ENCODE measurements at places on chromosomes 5 and 9.

GRCh38 chr5:97494465-97494864 is 311.4 kb upstream of the RIOK2 start:
- DNase-seq: no peak

GRCh38 chr5:142537938-142538337 is 148.0 kb downstream of the FGF1 start:
- no peak for DNase-seq

DNA sequence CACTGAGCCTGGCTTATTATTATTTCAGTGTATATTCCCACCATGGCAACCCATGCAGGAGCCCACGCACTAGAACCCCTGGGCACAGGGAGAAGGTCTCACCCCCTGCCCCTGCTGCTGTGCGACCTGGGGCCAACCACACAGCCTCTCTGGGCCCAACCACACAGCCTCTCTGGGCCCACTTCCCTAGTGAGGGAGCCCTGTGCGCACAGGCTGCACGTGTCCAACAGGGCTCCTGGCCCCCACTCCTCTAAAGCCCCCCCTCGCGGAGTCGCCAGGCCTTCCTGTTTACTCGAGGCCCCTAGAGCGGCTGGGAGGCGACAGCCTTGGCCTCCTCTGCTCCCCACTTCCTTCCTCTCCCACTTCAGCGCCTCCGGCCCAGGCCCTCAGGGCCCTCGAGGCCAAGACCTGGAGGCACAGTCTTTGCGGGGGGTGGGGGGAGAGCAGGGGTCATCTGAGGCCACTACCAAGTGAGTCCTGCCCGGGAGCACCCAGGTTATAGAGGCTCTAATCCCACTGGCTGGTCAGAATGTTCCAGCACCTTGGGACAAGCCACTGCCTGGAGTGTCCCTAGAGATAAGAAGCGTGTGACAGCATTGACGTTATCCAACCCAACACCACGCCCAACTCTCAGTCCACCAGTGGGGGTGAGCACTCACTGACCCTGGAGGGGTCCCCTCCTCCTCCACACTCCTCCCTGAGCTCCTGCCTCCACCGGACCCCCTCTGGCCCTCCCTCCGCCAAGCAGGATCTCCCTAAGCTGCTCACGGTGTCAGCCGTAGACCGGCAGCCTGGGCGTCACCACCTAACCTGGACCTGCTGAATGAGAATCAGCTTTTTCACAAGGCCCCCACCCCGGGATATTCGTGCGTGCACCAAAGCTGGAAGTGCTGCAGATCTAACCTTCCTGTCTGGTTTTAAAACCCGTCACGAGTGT is 7.9 kb upstream of the ENG start:
- no peak for DNase-seq

DNA sequence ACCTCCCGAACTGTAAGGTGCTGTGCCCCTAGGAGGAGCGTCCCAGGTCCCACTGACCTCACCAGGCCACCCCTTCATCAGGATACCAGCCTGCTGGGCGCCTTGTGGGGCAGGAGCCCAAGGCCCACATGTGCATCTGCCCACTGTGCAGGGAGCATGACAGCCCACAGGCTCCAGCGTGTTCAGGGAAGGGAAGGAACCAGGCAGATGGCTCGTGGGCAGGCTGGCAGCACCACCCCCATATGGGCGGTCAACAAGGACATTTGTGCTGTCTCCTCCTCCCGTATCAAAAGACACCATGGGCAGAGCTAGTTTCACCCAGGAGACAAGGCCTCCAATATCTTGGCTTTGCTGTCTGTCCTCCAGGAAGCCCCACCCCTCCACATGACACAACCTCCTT is 85.5 kb upstream of the PPP1R26 start:
- DNase-seq: no peak

DNA sequence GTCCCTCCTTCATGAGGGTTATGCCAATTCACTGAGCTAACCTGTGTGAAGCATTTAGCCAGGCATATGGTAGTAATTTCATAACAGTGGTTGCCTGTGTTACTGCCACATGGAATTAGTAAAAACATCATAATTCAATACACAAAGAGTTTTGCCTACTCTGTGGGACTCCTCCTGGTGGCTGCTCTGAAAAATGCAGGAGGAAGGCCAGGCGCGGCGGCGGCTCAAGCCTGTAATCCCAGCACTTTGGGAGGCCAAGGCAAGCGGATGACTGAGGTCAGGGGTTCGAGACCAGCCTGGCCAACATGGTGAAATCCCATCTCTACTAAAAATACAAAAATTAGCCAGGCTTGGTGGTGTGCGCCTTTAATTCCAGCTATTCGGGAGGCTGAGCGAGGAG is 547.3 kb downstream of the CDK5RAP2 start:
- DNase-seq: no peak

Data from ecto neural progenitor cell (in vitro differentiated cells).